ENCODE measurements at places on chromosomes 5 and 9. TPM values are rescaled to one million over a fixed set of nuclear protein-coding genes. Genes with fewer than 3 reads are reported as not detected.

Gene GRXCR2
- polyA plus RNA-seq: not detected

Gene MOB3B
- 15.5 TPM for polyA plus RNA-seq

Gene CDX1
- polyA plus RNA-seq: not detected

Gene PPP3R2
- not detected for polyA plus RNA-seq

Gene AP3S1
- polyA plus RNA-seq: 93.0 TPM

Gene LCN15
- 0.09 TPM for polyA plus RNA-seq

Gene FOXD4L5
- not detected for polyA plus RNA-seq

Gene NRG2
- polyA plus RNA-seq: not detected

Gene PCDHA9
- polyA plus RNA-seq: not detected

Gene TAF11L10
- not detected for polyA plus RNA-seq

Gene SPATA31D4
- not detected for polyA plus RNA-seq

Gene HMMR
- 0.39 TPM for polyA plus RNA-seq

Gene PCDHGA5
- polyA plus RNA-seq: not detected

Gene CENPK
- 12.9 TPM for polyA plus RNA-seq

Gene MYMK
- polyA plus RNA-seq: not detected

Gene SLC6A19
- polyA plus RNA-seq: not detected

Gene LVRN
- not detected for polyA plus RNA-seq

Gene SPEF2
- polyA plus RNA-seq: 2.1 TPM

Gene ROPN1L
- polyA plus RNA-seq: not detected

Gene PCDHB11
- not detected for polyA plus RNA-seq

Gene LRRC19
- not detected for polyA plus RNA-seq

Gene NUTM2F
- not detected for polyA plus RNA-seq

Gene CCDC187
- polyA plus RNA-seq: 4.3 TPM

Gene DNAH5
- not detected for polyA plus RNA-seq

Gene FOXD4L4
- not detected for polyA plus RNA-seq

Gene CCDC192
- not detected for polyA plus RNA-seq

Gene PCDHB2
- polyA plus RNA-seq: not detected

Gene SMIM33
- polyA plus RNA-seq: not detected

Gene TTC39B
- polyA plus RNA-seq: 2.9 TPM

Gene PCDHGC4
- not detected for polyA plus RNA-seq

Gene BRINP1
- not detected for polyA plus RNA-seq

Gene CDH18
- polyA plus RNA-seq: not detected

Gene SARDH
- 0.21 TPM for polyA plus RNA-seq

Gene GLE1
- polyA plus RNA-seq: 24.9 TPM

Gene EGFLAM
- not detected for polyA plus RNA-seq

Gene ABCA2
- polyA plus RNA-seq: 0.63 TPM

Gene SYNPO
- polyA plus RNA-seq: 1.6 TPM

Gene GPR150
- not detected for polyA plus RNA-seq

Gene UBE2QL1
- not detected for polyA plus RNA-seq

Gene ADGRV1
- polyA plus RNA-seq: not detected

Gene LSM11
- not detected for polyA plus RNA-seq

Gene FCHSD1
- polyA plus RNA-seq: 4.9 TPM

Gene SPOCK1
- polyA plus RNA-seq: not detected

Gene IL11RA
- polyA plus RNA-seq: 7.4 TPM

Gene GRM6
- polyA plus RNA-seq: not detected

Gene PRUNE2
- 0.18 TPM for polyA plus RNA-seq

Gene CYLC2
- polyA plus RNA-seq: not detected

Gene PIP5K1B
- polyA plus RNA-seq: 9.6 TPM

Gene WNT8A
- polyA plus RNA-seq: not detected

Gene TRIO
- polyA plus RNA-seq: 11.9 TPM

Gene REEP2
- polyA plus RNA-seq: not detected

Gene MEGF10
- not detected for polyA plus RNA-seq

Gene IFNA13
- not detected for polyA plus RNA-seq

Gene SGCD
- polyA plus RNA-seq: not detected

Gene ENG
- polyA plus RNA-seq: not detected

Gene GALT
- polyA plus RNA-seq: 34.6 TPM

Gene TICAM2
- polyA plus RNA-seq: 1.3 TPM

Gene IFNA17
- not detected for polyA plus RNA-seq
